ENCODE measurements at places on chromosomes 4 and X. TPM values are rescaled to one million over a fixed set of nuclear protein-coding genes. Genes with fewer than 3 reads are reported as not detected.

RPL36A gene
- total RNA-seq, result 138 TPM

DNA sequence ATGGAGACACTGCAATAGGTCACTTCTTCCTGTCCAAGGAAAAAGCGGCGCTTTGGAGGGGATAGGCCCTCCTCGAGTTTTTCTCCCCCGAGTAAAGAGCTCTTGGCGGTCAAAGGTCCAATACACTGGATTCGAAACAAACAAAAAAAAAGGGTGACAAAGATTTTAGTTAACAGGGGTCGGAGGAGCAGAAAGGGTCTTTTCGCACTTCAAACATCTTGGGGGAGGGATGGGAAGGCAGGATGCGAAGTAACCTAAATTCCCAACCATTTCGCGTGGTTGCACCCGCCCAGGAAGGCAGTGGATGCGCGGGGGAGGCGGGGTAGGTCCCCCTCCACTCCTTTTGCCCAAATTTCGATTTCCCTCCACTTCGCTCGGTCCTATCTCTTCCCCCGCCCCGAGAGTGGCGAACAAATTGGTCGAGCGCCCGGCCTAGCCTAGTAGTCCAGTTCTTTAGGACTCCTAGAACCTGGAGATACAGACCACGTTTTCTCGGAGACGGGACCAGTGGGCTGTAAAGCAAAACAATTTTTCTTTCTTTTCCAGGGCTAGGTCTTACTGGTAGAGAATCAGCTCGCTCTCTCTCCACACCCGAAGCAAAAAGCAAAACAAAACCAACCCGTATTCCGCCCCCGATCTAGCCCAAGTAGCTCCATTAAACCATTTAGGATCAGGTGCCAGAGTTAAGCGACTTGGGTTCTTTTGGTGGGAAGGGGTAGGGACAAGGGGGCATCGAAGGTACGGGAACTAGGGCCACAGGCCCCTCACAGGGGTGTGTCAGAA lies 2.0 kb upstream of the STAG2 start:
- peak; percentile 51 for DNase-seq

GRCh38 chr4:161428180-161428965 lies 735.4 kb downstream of the FSTL5 start:
- no peak for DNase-seq

RADX gene
- total RNA-seq, result 14.4 TPM

- DNase-seq, result no peak
Measured at GRCh38 chr4:15926486-15926885, 12.1 kb downstream of the FGFBP1 start.

- DNase-seq, result no peak
Measured at GRCh38 chrX:24375600-24376131, 15.2 kb downstream of the SUPT20HL1 start.

Measured in cerebellum (tissue), 4 donors.